Heart left ventricle (tissue), 16 donors: ENCODE measurements at places on chromosomes 1 and 21. TPM values are rescaled to one million over a fixed set of nuclear protein-coding genes. Genes with fewer than 3 reads are reported as not detected.

- no peak for DNase-seq
- H3K4me1 ChIP-seq: peaks cover 17% of the 10 kb centered on the region
- H3K4me3 ChIP-seq: no peak overlapping the region
- no peaks in the 10 kb centered on the region for H3K36me3 ChIP-seq
- no peak overlapping the region for H3K27ac ChIP-seq
- no peaks in the 10 kb centered on the region for H3K27me3 ChIP-seq
These were observed 11.3 kb upstream of the SEC16B start for GRCh38 chr1:177981200-177981599.

GRCh38 chr1:16241221-16241708 is 4.3 kb upstream of the CPLANE2 start:
- H3K27ac ChIP-seq: no peak overlapping the region
- H3K36me3 ChIP-seq: no peaks in the 10 kb centered on the region
- peaks cover 23% of the 10 kb centered on the region for H3K4me1 ChIP-seq
- no peak overlapping the region for H3K4me3 ChIP-seq
- H3K27me3 ChIP-seq: no peaks in the 10 kb centered on the region
- DNase-seq: no peak

DNA sequence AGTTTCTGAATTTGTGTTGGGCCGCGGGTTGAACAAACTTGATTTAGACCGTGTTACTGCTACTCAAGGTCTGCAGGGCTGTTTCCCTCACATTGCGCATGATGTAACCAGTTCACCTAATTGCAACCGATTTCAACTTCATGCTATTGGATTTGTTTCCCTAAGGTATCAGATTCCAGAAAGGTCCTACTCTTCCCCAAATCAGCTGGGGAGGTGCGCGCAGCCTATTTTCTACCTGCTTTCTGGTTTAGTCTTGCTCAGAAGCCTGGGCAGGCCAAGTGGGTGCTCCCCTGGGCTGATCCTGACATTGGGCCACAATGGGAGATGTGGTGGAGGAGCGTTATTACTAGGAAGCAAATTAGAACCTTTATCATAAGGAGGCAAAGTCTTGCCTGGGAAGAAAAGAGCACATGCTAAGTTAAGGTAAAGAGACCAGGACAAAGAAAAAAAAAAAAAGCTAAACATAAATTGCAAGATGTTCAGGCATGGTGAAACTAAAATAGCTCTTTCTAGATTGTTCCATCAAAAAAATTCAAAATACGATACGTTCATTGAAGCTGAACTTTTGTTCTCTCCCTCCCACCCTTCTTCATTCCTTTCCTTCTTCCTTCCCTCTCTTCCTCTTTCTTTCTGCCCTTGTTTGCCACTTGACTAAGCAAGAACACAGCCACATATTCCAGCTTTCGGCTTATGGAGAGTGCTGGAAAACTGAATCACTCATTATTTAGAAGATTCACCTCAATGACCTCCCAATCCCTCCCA is 28.8 kb upstream of the TARBP1 start:
- peaks cover 6% of the 10 kb centered on the region for H3K4me1 ChIP-seq
- H3K27ac ChIP-seq: no peak overlapping the region
- no peaks in the 10 kb centered on the region for H3K27me3 ChIP-seq
- no peak overlapping the region for H3K4me3 ChIP-seq
- H3K36me3 ChIP-seq: no peaks in the 10 kb centered on the region

DNA sequence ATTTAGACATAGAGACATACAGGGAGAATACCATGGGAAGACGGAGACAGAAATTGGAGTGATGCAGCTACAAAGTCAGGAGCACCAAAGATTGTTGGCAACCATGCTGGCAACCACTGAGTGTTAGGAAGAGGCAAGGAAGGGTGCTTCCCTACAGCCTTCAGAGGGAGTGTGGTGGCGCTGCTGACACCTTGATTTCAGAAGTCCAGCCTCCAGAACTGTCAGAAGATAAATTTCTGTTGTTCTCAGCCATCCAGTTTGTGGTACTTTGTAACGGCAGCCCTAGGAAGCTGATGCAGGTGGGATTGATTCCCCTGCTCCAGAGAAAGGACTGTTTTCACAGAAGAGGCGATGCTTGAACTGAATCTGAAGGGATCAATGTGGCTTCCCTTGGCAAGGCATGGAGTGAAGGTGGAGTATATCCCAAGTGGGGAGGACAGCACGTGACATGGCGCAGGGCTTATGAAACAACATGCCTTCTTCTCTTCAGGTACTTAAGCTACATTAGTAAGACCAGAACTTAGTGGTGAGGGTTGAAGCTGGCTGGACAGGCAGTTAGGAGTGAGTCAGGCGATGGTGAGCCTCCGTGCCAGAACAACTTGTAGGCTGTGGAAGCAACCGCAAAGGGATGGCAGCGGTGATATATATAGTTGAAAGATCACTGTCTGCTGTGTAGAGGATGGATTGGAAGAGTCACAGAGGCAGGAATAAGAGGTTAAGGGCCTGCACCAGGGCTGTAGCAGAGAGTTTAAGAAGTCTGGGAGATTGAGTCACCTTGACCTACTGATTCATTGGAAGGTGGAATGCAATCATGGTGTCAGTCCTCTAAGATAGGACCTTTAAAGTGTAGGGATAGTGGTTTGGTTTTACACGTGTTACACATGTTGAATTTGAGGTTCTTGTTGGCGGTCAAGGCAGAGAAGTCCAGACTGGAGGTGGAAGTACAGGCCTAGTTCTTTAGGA is 2.1 kb downstream of the LEPR start:
- H3K27ac ChIP-seq: no peak overlapping the region
- peaks cover 29% of the 10 kb centered on the region for H3K4me1 ChIP-seq
- H3K27me3 ChIP-seq: no peaks in the 10 kb centered on the region
- peak overlapping the region; percentile 74 for H3K4me3 ChIP-seq
- DNase-seq: no peak

GRCh38 chr21:15826147-15826780 is 96.5 kb downstream of the USP25 start:
- H3K4me3 ChIP-seq: no peak overlapping the region
- H3K27me3 ChIP-seq: no peaks in the 10 kb centered on the region
- DNase-seq: no peak
- peaks cover 28% of the 10 kb centered on the region for H3K4me1 ChIP-seq

DNA sequence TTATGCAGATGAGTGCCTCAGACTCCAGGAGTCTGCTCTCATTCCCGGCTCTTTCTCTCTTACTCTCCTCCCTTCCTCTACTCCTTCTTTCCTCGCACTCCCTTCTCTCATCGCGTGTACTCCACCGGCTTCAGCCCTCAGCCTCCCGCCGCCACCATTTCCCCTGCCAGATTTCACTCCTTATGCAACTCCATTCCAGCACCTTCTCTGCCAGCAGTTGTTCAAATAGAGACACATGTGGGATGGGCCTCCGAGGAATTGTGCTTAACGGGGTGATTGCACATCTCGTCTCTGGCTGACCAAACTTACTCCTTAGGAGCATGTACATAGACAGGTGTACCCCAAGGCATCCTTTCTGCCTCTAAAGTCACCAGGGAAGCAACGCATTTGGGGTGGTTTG is 2.1 kb downstream of the CNTN2 start:
- H3K4me3 ChIP-seq: no peak overlapping the region
- H3K27ac ChIP-seq: no peak overlapping the region
- peaks cover 19% of the 10 kb centered on the region for H3K27me3 ChIP-seq
- no peak for DNase-seq

Gene GALE
- total RNA-seq: 10.2 TPM

GRCh38 chr1:166053395-166053794 is 113.4 kb downstream of the FAM78B start:
- H3K4me3 ChIP-seq: no peak overlapping the region
- no peak overlapping the region for H3K27ac ChIP-seq
- no peaks in the 10 kb centered on the region for H3K4me1 ChIP-seq
- H3K27me3 ChIP-seq: no peaks in the 10 kb centered on the region

Gene DPYD
- 7.8 TPM for total RNA-seq

GRCh38 chr21:31967334-31967733 is 94.5 kb downstream of the HUNK start:
- no peak overlapping the region for H3K4me3 ChIP-seq
- no peak for DNase-seq
- no peaks in the 10 kb centered on the region for H3K36me3 ChIP-seq

- no peaks in the 10 kb centered on the region for H3K4me1 ChIP-seq
- H3K27me3 ChIP-seq: no peaks in the 10 kb centered on the region
- H3K4me3 ChIP-seq: no peak overlapping the region
- no peak overlapping the region for H3K27ac ChIP-seq
These were observed 2.1 kb downstream of the CDC7 start for GRCh38 chr1:91502672-91503184.

Gene CLDN17
- not detected for total RNA-seq

- peaks cover 28% of the 10 kb centered on the region for H3K36me3 ChIP-seq
- no peak overlapping the region for H3K27ac ChIP-seq
- H3K27me3 ChIP-seq: no peaks in the 10 kb centered on the region
- DNase-seq: no peak
These were observed 26.8 kb downstream of the SLC19A1 start for GRCh38 chr21:45515241-45516061.

GRCh38 chr1:152525080-152525641 is 10.9 kb downstream of the CRCT1 start:
- no peaks in the 10 kb centered on the region for H3K27me3 ChIP-seq
- no peak overlapping the region for H3K4me3 ChIP-seq
- H3K4me1 ChIP-seq: no peaks in the 10 kb centered on the region
- no peak for DNase-seq

Gene CACNA1S
- not detected for total RNA-seq

DNA sequence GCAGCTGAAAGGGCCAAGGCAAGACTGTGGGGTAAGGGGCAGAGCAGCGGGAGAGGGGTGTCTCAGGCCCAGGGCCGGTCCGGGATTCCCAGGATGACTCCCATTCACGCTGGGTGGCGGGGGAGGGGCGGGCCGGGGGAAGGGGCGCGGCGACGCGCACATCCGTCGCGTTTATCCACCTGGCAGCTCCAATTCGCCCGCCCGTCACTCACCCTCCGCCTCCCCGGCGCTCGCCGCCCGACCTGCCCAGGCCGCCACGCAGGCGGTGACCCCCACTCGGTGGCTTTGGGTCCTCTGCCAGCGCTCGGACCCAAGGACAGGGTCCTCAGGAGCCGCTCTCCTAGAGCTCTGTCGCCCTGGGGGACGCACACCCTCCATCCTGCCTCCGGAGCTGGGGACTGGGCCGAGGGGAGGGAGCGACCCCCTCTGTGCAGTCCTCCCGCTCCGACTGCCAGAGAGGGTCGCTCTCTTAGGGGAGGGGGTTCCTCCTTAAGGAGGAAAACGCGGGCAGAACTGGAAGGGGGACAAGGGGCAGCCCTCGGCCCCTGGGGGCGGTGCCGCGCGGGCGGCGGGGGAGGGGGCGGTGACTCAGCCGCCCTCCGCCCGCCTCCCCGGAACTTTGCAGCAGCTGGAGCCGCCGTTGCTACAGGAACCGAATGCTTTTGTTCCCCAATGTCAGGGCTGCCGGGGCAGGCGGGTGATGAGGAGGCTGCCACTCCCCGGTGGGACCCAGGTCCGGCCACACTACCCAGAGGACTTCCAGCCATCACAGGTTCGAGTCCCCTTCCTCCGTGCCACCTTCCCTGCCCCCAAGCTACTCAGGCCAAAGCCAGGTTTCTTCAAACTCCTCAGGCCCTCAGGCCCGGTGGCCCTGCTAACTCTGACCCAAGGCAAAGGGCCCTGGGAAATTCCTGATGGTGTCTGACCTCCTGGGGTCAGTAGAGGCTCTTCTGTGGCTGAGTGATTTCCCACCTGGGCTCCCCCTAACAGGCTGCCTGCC is 3.4 kb downstream of the ADGRB2 start:
- H3K36me3 ChIP-seq: no peaks in the 10 kb centered on the region
- peak overlapping the region; percentile 68 for H3K4me3 ChIP-seq
- DNase-seq: peak; percentile 61
- H3K27ac ChIP-seq: no peak overlapping the region
- H3K4me1 ChIP-seq: peaks cover 31% of the 10 kb centered on the region

- H3K27me3 ChIP-seq: no peaks in the 10 kb centered on the region
- peak overlapping the region; percentile 57 for H3K27ac ChIP-seq
- no peaks in the 10 kb centered on the region for H3K36me3 ChIP-seq
- H3K4me3 ChIP-seq: no peak overlapping the region
These were observed 124.1 kb downstream of the DPYD start for GRCh38 chr1:97796711-97797110.

GRCh38 chr1:33805988-33806387 is 57.9 kb upstream of the HMGB4 start:
- H3K36me3 ChIP-seq: no peaks in the 10 kb centered on the region
- H3K4me1 ChIP-seq: no peaks in the 10 kb centered on the region

DNA sequence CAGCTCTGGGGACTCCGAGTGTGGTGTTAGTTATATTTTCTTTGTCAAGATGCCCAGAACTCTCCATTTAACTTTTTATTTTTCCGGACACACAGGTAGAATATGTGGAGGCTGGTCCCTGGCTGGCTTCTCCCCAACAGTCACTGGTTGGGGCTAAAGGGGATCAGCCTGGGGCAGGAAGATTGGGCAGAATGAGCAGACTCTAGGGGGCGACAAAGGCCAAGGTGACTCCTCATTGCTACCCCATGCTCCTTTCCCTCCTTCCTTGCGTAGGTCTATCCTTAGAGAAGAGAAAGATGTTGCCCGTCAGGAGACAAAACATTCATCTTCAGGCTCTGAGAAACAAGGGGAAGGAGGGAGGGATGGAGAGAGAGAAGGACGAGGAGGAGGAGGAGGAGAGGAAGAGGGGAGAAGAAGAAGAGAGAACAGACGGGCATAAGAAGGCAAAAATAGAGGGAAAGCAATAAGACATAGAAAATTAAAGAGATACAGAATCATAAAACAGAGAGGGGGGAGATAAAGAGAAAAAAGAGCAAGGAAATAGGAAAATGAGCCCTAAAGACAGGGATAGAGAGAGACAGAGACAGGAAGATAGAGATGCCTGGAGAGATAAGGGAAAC is 89.9 kb downstream of the FOXD2 start:
- H3K4me3 ChIP-seq: no peak overlapping the region
- no peaks in the 10 kb centered on the region for H3K4me1 ChIP-seq
- no peak overlapping the region for H3K27ac ChIP-seq
- no peaks in the 10 kb centered on the region for H3K36me3 ChIP-seq
- DNase-seq: no peak

Gene PALMD
- 120 TPM for total RNA-seq

GRCh38 chr21:15065392-15066122 is 757 bp upstream of the NRIP1 start:
- H3K27ac ChIP-seq: peak overlapping the region; percentile 96
- peak; percentile 86 for DNase-seq
- H3K27me3 ChIP-seq: no peaks in the 10 kb centered on the region
- no peaks in the 10 kb centered on the region for H3K4me1 ChIP-seq
- peak overlapping the region; percentile 87 for H3K4me3 ChIP-seq

GRCh38 chr1:235262539-235262938 is 65.4 kb downstream of the ARID4B start:
- no peaks in the 10 kb centered on the region for H3K36me3 ChIP-seq
- DNase-seq: no peak
- H3K27me3 ChIP-seq: no peaks in the 10 kb centered on the region
- H3K4me3 ChIP-seq: no peak overlapping the region
- no peak overlapping the region for H3K27ac ChIP-seq
- H3K4me1 ChIP-seq: no peaks in the 10 kb centered on the region

GRCh38 chr1:24551290-24551959 is 4.5 kb upstream of the NCMAP start:
- DNase-seq: no peak
- H3K4me1 ChIP-seq: no peaks in the 10 kb centered on the region
- H3K27ac ChIP-seq: no peak overlapping the region
- no peak overlapping the region for H3K4me3 ChIP-seq
- H3K36me3 ChIP-seq: no peaks in the 10 kb centered on the region

Gene MAP1LC3C
- 1.2 TPM for total RNA-seq

GRCh38 chr1:179955731-179956130 is 1.1 kb downstream of the CEP350 start:
- peak overlapping the region; percentile 87 for H3K4me3 ChIP-seq
- H3K27ac ChIP-seq: peak overlapping the region; percentile 91
- no peak for DNase-seq
- H3K36me3 ChIP-seq: no peaks in the 10 kb centered on the region

Gene CD1B
- total RNA-seq: 0.29 TPM
